T47D (cell line): ENCODE measurements at places on chromosomes 5 and 9.

DNA sequence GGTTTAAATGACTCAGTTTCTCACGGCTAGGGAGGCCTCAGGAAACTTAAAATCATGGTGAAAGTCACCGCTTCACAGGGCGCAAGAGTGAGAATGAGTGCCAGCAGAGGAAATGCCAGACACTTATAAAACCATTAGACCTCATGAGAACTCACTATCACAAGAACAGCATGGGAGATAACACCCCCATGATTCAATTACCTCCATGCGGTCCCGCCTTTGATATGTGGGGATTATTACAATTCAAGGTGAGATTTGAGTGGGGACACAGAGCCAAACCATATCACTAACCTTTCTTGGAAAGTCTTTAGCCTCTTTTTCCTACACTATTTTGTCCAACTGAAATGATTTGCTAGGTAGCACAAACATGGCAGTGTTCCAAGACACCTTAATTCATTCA is 533.9 kb upstream of the NUDT12 start:
- no peak for DNase-seq

- no peak for DNase-seq
Measured at GRCh38 chr5:147098233-147098790, 136.5 kb upstream of the STK32A start.

DNA sequence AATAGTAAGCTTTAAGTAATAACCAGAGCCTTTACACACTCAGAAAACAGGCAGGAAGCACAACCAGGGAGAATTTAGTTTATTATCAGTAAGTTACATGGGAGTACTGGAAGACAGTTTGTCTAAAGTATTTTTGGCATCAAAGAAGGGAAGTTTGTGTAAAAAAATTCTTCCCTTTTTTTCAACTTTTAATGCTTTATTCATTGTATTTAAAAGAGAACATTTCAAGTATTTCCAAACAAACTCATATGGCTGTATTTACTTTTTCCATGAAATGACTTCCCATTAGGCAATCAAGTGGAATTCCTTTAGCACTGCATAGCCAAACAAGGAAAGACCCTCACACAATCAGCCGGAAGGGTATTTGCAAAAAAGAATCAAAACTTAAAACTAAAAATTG is 26.7 kb downstream of the RNF145 start:
- no peak for DNase-seq

DNA sequence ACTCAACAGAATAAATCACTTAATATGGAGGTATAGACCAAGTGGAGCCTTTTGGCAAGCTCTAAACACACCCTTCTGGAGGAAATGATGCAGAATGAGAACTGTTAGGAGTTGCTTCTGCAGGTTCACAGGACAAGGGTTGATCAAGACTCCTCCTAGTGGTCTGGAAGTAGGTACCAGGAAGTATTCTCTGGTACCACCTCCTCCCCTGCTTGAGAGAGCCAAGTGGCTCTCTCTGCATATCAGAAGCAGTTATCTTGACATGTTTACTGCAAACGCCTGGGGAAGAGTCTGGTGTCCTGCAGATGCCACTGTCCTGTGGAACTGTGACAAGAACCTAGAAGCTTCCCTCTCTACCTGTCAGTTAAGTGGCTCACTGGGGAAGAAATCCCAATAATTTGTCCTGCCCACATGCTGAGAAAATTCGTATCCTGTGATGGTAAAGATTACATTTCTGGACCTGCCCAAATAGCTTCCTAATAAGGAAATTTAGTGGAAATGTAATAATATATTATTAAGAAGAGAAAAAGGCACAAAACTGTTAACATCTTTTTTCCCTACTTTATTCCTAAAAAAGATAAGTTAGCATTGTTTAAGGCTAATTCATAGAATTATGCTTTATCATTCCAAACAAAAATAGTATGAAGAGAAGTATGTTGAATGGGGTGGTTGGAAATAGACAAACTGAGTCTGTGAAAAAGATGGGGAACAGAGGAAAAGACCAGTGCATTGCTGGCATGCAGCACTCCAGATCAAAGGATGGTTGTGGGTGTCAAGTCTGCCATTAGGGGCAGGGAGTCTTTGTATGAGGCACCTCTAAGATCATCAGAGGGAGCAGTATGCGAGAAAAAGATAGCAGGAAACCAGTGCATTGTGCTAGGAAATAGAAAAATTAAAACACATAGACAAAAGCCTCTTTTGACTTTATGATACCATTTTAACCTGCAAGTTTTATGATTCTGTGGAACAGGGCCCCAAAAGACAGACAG is 118.8 kb downstream of the CDC42SE2 start:
- peak; percentile 27 for DNase-seq

DNA sequence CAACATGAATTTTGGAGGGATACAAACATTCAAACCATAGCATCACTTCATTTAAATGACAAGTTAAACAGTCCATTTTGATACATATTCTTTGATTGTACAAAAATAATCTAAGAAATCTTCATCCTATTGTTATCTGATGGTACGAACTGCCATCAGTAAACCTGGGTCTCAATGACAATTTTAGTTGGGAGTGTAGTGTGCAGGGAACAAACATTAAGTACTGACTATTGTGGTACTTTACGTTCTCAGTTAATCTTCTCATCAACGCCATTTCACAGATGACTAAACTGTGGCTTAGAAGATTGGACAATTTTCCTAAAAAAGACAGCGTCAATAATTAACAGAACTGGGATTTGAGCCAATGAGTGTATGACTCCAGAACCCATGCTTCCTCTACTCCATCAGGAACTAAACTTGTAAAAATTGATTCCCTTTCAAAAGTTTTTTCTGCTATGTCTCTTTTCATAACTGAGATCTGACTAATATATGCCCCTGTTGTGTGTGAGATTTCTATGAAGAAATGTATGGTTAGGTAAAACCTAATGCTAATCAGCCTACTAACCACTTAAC is 21.1 kb downstream of the TNPO1 start:
- no peak for DNase-seq

GRCh38 chr5:156589104-156589945 is 260.8 kb upstream of the PPP1R2B start:
- DNase-seq = no peak

DNA sequence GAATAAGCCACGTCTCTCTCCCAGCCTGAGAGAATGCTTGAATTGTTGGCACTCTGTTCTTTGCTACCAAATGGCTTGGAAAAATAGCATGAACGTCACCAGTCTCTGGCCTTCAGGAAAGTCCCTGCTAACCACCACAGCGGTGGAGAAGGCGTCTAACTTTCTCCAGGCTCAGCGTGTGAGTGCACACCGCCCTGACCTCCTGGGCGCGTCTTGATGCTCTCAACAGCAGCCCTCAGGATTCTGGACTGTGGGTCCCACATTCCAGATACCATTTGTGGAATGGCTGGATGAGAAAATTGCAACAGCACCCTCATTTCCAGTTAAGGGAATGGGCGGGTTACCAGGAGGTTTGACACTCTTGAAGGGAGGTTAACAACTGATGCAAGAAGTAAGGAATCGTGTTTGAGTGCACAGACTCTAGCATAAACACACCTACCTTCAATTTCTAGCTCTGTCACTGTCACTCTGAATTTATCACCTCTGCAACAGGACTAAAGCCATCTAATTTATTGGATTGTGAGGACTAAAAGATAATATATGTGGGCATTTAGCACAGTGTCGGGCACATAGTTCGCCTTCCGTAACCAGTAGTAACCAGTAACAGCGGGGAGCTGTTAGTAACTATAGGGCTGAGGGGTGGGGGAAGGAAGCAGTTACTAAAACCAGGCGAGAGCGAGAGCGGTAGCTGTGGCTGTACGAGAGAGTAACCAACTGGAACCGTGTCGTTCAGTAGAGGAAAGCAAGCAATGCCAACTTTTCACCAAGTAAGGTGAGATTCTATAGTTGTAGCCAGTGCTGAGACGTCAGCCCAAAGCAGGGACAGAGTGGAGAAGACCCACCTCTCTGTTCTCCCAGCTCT is 807 bp upstream of the PLGRKT start:
- DNase-seq = no peak

DNA sequence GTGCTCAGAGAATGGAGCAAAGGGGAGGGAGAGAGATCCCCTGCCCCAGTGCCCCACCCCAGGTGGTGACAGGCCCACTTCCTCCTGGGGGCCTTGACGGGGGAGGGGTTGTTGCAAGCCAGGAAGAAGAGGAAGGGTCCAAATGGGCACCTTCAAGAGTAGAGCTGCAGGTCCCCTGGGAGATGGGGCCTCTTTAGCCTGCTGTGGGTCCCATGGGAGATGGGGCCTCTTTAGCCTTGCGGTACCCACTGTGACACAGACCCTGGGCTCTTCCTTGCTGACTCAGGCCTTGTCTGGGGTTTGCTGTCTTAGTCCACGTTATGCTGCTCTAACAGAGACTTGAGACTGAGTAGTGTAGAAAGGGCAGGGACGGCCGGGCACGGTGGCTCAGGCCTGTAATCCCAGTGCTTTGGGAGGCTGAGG is 9.6 kb upstream of the TOR4A start:
- DNase-seq = no peak

DNA sequence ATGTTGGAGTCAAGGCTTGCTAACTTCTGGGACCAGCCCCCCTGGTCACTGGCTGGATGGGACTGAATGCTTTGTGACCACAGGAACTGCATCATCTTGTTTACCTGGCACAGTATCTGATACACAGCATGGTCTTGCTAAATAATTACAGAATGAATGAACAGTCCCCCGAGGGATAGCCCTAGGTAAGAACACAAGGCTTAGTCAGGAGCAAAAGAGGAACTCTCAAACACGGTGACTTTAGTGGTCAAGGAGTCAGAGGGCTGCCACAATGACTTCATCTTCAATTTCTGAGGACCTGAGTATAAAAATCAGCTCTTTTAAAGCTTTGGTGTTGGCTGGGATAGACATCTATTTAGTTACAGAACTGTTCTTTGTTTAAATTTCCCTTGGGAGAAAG is 15.1 kb upstream of the CXCL14 start:
- peak; percentile 30 for DNase-seq

DNA sequence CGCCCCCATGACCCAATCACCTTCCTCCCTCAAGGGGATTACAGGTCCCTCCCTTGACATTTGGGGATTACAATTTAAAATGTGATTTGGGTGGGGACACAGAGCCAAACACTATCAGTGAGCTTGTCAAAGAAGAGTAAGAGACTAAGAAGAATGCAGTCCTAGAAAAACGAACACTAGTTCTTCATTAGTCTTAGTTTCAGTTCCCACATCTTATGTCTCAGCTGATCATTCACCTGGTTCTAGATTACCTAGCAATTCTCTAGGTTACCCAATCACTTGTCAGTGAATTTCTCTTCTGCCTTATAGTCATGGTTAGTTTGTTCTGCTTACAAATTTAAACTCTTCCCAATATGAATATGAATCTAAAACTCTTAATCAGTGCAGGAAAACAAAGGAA is 251.5 kb downstream of the COX7C start:
- DNase-seq = no peak
